Epithelial cell of proximal tubule (primary cell): ENCODE measurements at places on chromosomes 3 and 15. TPM values are rescaled to one million over a fixed set of nuclear protein-coding genes. Genes with fewer than 3 reads are reported as not detected.

The NOX5 gene
- total RNA-seq: under 0.01 and 0.06 TPM in 2 replicates

The LMCD1 gene
- total RNA-seq: 69.0 and 70.2 TPM in 2 replicates

The FBXW12 gene
- total RNA-seq: 0.23 TPM in 1 of 2 replicates, not detected in the other

The GPR62 gene
- total RNA-seq: not detected in 2 replicates

The PPP1R14D gene
- not detected in 2 replicates for total RNA-seq

The HIGD2B gene
- not detected in 2 replicates for total RNA-seq

The SEMA3G gene
- total RNA-seq: 0.43 and 5.1 TPM in 2 replicates

The STOML1 gene
- total RNA-seq: 13.5 and 26.4 TPM in 2 replicates

The LOXL1 gene
- total RNA-seq: 48.7 and 120 TPM in 2 replicates

- DNase-seq: no peak
These were observed 13.9 kb downstream of the CCR5AS start for GRCh38 chr3:46393011-46393410.

DNA sequence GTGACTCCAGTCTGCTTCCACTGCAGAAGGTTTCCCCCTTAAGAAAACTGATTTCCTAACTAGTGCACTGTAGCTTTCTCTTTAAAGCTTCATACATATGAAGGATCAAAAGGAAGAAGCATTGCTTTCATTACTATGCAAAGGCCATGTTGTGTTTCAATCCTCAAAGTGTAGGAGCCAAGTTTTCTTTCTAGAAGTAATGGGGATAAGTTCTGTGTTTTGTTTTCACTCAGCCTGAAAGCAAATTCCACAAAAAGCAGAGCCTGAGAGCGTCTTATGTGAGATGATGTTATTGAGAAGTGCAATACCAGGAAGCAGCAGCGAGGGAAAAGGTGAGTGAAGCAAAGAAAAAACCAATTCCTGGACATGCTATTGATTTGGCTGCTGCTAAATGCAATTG, 99.7 kb downstream of the GMNC start:
- DNase-seq: no peak

- DNase-seq: no peak
These were observed 1.1 kb upstream of the LPP start for GRCh38 chr3:188152660-188153436.

GRCh38 chr3:182967218-182968204, 12.8 kb downstream of the DCUN1D1 start:
- DNase-seq: no peak

DNA sequence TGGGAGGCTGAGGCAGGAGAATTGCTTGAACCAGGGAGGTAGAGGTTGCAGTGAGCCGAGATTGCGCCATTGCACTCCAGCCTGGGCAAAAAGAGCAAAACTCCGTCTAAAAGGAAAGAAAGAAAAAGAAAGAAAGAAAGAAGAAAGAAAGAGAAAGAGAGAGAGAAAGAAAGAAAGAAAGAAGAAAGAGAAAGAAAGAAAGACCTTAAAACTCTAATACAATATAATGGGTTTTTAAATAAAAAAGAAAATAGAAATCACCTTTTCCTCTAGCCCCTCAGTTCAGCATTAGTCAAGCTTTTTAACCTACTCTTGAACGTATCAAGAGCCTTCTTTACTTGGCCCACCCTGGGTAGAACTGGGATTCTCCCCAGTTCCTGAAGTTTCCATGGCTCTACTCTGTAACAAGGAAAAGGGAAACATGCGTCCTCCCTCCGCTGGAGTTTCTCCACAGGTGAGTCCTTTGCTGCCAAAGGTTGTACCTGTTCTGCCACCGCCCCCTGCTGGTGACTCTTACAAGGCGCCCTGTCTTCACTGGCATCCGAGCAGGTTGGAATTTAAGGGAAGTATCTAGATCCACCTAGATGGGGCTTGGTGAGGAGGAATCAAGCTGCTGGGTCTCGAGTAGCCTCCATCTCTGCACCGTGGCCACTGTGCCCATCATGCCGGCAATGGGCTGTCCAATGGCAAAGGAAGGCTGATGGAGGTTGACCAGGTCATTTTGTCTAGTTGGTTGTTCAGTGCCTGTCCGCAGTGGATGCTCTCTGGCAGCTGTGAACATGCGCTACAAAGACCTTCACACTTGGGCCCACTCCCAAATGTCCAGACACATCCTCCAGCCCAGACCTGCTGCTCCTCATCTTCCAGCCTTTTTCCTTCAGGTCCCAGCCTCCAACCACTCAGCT, 20.6 kb upstream of the EPHB3 start:
- no peak for DNase-seq

- DNase-seq: no peak
These were observed 44.0 kb downstream of the EIF4E3 start for GRCh38 chr3:71681224-71681668.

DNA sequence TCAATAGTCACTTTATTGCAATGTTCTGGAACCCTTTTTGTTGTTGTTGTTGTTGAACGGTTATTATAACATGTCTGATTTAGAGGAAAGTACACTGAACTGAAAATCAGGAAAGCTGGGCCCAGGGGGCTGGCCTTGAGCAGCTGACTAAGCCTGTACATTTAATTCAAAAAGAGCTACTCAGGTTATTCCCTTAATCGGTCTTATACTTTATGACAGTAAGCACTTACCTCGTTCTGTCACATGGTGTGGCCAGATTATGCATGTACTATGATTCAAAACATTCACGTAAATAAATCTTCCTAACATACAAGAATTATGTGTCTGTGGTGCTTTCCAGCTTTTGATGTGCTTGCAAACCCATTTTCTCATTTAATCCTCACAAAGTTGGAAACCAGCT, 382.5 kb upstream of the TPRG1 start:
- DNase-seq: no peak

DNA sequence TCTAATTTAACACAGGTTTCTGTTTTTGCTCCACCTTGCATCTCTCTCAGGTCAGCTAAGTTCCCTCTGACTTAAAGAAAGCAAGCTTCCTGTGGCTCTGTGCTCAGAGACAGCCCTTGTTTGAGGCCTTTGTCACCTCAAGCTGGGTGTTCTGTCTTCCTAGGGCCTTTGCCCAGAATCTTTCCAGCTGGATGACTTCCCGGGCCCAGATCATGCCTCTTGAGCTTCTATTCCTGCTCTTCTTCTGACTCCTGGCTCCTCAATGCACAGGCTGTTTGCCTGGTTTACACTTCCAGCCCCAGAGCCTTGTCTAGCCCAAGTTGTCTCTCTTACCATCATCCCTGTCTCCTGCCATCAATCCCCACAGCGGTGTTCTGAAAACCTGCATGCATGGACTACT, 300.6 kb downstream of the VPS13C start:
- DNase-seq: no peak

DNA sequence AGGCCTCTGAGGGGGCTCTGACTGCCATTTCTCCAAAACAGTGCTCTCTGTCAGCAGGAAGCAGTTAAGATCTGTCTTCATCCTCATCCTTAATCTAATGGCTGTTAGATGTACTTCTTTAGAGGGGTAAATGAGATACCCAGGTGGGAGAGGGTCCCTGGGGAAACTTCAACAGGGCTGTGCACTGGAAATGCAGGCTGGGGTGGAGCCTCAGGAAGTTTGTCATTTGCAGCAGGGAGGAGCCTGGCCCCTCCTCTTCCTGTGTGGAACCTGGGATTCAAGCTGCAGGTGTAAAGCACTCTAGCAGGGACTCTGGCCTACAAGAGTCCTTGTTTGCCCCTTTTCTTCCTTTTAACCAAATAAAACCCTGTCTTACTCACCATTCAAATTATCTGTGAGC, 1173.6 kb downstream of the OTOL1 start:
- no peak for DNase-seq

GRCh38 chr3:114362815-114363214, 69.0 kb downstream of the TIGIT start:
- DNase-seq: no peak

GRCh38 chr3:138461246-138461645, 26.8 kb downstream of the ESYT3 start:
- no peak for DNase-seq

DNA sequence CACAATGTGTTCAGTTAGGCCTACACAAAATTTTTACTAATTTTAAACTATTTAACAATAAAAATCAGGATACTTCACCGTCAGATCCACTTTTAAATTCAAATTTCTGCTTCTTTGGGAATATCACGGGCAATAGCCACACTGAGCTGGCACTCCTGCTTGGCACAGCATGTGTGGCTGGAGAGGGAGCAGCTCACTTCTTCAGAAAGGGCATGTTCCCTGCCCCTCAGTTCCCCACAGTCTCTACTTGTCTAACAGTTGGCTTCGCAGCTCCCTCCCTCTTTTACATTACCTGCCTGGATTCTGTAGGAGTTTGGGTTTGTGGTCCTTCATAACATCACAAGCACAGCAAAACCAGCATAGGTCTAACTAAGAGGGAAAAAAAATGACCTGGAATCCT, 76.0 kb upstream of the TRIM42 start:
- no peak for DNase-seq

DNA sequence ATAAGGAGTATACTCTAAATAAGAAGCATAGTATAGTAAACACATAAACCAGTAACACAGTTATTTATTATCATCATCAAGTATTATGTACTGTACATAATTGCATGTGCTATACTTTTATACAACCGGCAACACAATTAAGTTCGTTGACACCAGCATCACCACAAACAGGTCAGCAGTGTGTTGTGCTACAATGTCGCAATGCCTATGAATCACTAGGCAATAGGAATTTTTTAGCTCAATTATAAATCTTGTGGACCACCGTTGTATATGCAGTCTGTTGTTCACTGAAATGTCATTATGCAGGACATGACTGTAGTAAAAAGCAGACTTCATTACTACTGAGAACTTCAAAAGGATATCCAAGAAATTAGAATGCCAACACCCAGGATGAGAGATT, 177.0 kb downstream of the PDCD6IP start:
- no peak for DNase-seq

GRCh38 chr15:60356832-60357231, 41.0 kb downstream of the ANXA2 start:
- DNase-seq: no peak

GRCh38 chr15:78061963-78062427, 15.5 kb downstream of the TBC1D2B start:
- no peak for DNase-seq

GRCh38 chr3:108475220-108475782, 35.1 kb downstream of the MYH15 start:
- no peak for DNase-seq

- no peak for DNase-seq
These were observed 69.7 kb upstream of the UBE3A start for GRCh38 chr15:25508369-25509002.

DNA sequence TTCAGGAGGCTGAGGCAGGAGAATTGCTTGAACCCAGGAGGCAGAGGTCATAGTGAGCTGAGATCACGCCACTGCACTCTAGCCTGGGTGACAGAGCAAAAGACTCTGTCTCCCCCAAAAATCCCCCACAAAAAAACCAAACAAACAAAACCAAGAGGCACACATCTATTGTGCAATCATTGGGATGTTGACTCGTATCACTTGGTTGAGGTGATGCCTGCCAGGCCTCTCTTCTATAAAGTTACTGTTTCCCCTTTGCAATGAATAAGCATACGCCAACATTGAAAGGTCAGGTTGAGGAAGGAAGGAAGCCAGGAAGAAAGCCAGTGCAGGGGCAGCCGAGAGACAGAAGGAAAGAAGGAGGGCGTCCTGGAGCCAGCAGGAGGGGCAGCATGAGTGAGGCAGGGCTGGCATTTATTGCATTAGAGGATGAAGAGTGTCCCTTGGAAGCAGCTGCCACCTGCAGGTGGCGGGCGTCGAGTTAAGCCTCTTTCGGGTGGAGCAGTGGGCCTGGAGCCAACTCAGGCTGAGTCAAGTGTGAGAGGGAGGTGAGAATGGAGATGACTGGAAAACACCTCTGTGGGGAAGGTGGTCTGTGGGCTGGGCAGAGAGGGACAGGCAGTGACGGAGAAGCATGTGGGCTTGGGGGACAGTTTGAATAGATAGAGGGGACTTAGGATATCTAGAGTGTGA, 8.3 kb upstream of the CSPG4 start:
- DNase-seq: no peak

DNA sequence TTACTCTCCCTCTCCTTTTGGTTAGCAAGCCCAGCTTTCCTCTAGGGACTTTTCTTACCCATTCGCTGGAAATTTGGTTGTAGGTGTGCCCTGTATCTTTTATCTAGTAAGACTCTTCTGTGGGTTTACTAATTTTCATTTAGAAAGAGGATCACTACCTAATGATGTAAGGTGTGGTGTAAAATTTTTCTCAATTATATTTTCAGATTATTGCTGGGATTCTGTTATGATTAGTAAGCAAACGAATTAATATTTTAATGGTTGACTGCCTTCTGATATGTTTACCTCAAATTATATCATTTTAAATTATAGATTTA, 28.5 kb downstream of the PLCL2 start:
- no peak for DNase-seq
